WTC11 (cell line): ENCODE measurements at places on chromosomes 5 and 9. TPM values are rescaled to one million over a fixed set of nuclear protein-coding genes. Genes with fewer than 3 reads are reported as not detected.

DNA sequence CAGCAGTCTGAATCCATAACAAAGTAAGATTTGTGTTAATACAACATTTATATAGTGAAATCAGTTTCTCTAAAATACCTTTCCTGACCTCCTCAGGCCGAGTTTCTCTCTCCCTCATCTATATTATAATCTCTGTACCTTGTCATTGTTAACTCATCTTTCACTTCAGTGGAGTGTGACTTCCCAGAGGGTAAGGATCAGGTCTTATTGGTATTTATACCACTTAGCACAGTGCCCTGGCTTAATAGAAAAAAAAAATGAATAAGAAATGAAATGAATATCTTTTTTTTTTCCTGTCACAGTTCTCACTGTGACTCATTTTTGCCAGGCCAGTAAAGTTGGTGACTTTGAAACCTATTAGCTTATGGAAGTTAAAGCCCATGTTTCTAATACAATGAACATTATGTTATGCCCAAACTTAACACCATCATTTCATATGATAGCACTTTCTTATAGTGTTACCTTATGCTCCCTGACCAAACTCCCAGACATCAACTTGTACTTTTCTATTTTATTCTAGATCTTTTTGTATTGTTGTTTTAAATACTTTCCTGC is 90.1 kb downstream of the NR3C1 start:
- no peaks in the 10 kb centered on the region for H3K4me1 ChIP-seq
- H3K27ac ChIP-seq: no peak overlapping the region
- peaks cover 3% of the 10 kb centered on the region; the same call in 1 of the 2 replicates for H3K36me3 ChIP-seq

DNA sequence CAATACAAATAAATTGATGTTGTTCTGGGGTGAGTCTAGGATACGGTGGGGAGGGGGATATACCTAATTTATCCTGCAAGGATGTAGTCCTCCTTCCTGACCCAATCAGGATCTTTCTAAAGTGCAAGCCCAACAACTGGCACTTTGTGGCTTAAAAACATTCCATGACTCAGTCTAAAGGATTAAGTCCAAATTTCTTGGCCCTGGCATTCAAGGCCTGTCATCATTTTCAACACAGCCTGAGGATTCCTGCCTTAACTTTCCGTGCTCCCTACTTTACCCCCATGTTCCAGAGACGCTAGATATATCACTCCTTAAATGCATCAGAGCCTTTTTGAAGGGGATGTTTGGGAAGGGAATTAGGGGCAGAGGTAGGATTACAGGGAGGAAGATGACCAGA is 1.0 kb downstream of the FAM221B start:
- H3K4me3 ChIP-seq: no peak overlapping the region; the same call in 1 of the 2 replicates
- DNase-seq: no peak
- H3K36me3 ChIP-seq: no peaks in the 10 kb centered on the region
- peaks cover 33% of the 10 kb centered on the region for H3K4me1 ChIP-seq
- H3K27ac ChIP-seq: no peak overlapping the region

- no peaks in the 10 kb centered on the region for H3K27me3 ChIP-seq
- H3K4me1 ChIP-seq: peaks cover 42% of the 10 kb centered on the region
Observed at GRCh38 chr5:34751807-34752736, 86.9 kb upstream of the TTC23L start.

DNA sequence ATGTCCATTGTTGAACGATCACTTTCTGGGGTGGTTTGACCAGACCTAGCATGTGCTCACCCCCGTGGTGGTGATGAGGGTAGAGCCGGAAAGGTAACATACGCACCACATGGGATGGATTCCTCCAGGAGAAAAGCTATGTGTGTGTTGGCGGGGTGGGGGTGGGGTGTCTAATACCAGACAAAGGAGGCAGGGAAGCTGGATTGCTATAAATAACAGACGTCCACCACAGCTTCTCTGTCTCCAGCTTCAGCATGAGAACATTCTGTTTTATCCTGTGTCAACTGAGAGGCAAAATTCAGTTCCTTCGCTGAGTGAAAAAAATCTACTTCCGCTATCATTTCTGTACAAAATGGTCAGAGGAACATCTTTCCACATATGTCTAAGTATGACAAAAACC is 151.0 kb downstream of the PCSK1 start:
- no peak for DNase-seq
- H3K4me1 ChIP-seq: peaks cover 15% of the 10 kb centered on the region
- H3K27me3 ChIP-seq: no peaks in the 10 kb centered on the region
- H3K4me3 ChIP-seq: no peak overlapping the region
- no peaks in the 10 kb centered on the region for H3K36me3 ChIP-seq
- H3K27ac ChIP-seq: no peak overlapping the region

- no peaks in the 10 kb centered on the region for H3K27me3 ChIP-seq
- peaks cover 5% of the 10 kb centered on the region; the same call in 1 of the 2 replicates for H3K4me1 ChIP-seq
- H3K4me3 ChIP-seq: no peak overlapping the region
- H3K36me3 ChIP-seq: no peaks in the 10 kb centered on the region
- peak; percentile 20 for DNase-seq
- no peak overlapping the region for H3K27ac ChIP-seq
Observed at GRCh38 chr9:113298924-113299770, 4.0 kb downstream of the RNF183 start.

- H3K27ac ChIP-seq: no peak overlapping the region
- peaks cover 41% of the 10 kb centered on the region for H3K4me1 ChIP-seq
- H3K27me3 ChIP-seq: peaks cover 2% of the 10 kb centered on the region; the same call in 1 of the 2 replicates
- no peak overlapping the region for H3K4me3 ChIP-seq
- DNase-seq: no peak
Observed at GRCh38 chr5:119275146-119275545, 80.7 kb upstream of the TNFAIP8 start.

GRCh38 chr5:29930316-29930715 is 1263.2 kb upstream of the CDH6 start:
- peaks cover 3% of the 10 kb centered on the region; the same call in 1 of the 2 replicates for H3K36me3 ChIP-seq
- no peak overlapping the region for H3K4me3 ChIP-seq
- no peaks in the 10 kb centered on the region for H3K4me1 ChIP-seq
- H3K27ac ChIP-seq: no peak overlapping the region

DNA sequence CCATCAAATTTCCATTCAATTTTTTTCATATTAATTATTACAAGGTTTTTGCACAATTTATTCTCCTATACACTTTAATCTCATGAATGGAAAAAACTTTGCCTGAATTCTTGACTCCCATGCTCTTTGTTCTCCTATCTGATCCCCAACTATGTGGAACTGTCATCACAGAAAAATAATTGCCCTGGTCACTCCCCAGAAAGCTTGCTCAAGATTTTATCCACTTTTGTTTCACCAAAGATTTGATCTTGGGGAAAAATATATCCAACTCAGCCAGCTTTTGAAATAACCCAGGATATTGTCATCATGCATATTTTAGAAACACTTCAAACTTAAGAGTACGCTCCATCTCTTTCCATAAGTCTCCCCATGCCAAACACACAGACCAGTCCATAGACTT is 77.7 kb upstream of the PPP2R2B start:
- no peak overlapping the region for H3K27ac ChIP-seq
- no peak for DNase-seq
- no peaks in the 10 kb centered on the region for H3K36me3 ChIP-seq
- H3K4me3 ChIP-seq: no peak overlapping the region

GRCh38 chr5:90854169-90854568 is 295.6 kb downstream of the ADGRV1 start:
- no peak overlapping the region for H3K4me3 ChIP-seq
- H3K4me1 ChIP-seq: no peaks in the 10 kb centered on the region
- no peak for DNase-seq

GRCh38 chr5:172612771-172613170 is 28.3 kb upstream of the NEURL1B start:
- H3K27ac ChIP-seq: no peak overlapping the region
- no peaks in the 10 kb centered on the region for H3K36me3 ChIP-seq
- no peaks in the 10 kb centered on the region for H3K4me1 ChIP-seq
- DNase-seq: no peak
- H3K27me3 ChIP-seq: peaks cover 10% of the 10 kb centered on the region

- no peaks in the 10 kb centered on the region for H3K36me3 ChIP-seq
- no peak for DNase-seq
- H3K27me3 ChIP-seq: no peaks in the 10 kb centered on the region
- H3K4me1 ChIP-seq: peaks cover 4% of the 10 kb centered on the region; the same call in 1 of the 2 replicates
Observed at GRCh38 chr5:110817459-110817858, 78.7 kb downstream of the SLC25A46 start.

DNA sequence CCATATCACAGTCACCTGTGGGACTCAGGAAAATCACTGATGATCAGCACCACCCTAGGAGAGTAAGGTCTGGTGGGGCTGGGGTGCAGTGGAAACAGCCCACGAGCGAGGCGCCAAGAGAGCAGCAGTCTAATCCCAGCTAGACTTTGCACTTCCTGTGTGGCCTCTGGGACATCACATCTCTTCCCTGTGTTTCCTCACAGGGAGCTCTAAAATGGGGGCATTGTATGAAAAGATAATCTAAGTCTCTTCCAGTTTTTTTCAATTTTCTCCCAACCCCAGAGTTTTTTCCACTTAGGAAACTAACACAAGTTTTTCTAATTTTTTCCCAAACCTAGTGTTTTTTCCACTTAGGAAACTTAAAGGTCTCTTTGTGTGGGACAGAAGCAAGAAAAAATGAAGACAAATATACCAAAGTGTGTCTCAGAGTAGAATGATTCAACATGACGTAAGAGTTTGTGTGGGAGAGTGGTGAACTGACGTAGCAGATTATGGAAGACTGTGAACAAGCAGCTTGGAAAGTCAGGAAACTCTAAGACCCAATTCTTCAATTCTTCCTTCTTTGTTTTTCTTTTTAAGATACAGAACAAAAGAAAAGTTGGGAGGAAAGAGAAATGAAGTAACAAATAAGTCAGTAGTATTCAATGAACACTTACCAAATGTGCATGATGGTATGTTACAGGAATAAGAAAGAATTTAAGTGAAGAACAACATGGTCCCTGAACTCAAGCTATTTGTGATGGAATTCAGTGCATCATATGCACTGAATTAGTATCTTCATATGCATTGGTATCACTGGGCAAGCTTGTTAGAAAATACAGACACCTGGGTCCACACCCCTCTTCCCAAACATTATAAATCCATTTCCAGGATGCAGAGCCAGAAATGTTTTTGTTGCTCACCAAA is 51.3 kb downstream of the LHFPL2 start:
- no peak overlapping the region for H3K4me3 ChIP-seq
- DNase-seq: no peak
- no peaks in the 10 kb centered on the region for H3K27me3 ChIP-seq
- H3K27ac ChIP-seq: peak overlapping the region; percentile 64
- H3K4me1 ChIP-seq: peaks cover 68% of the 10 kb centered on the region
- no peaks in the 10 kb centered on the region for H3K36me3 ChIP-seq

GRCh38 chr9:132943651-132944293 is 644 bp downstream of the TSC1 start:
- DNase-seq: no peak
- peak overlapping the region; percentile 52 for H3K27ac ChIP-seq
- H3K4me1 ChIP-seq: peaks cover 59% of the 10 kb centered on the region
- H3K4me3 ChIP-seq: peak overlapping the region; percentile 84
- no peaks in the 10 kb centered on the region for H3K36me3 ChIP-seq
- H3K27me3 ChIP-seq: no peaks in the 10 kb centered on the region

DNA sequence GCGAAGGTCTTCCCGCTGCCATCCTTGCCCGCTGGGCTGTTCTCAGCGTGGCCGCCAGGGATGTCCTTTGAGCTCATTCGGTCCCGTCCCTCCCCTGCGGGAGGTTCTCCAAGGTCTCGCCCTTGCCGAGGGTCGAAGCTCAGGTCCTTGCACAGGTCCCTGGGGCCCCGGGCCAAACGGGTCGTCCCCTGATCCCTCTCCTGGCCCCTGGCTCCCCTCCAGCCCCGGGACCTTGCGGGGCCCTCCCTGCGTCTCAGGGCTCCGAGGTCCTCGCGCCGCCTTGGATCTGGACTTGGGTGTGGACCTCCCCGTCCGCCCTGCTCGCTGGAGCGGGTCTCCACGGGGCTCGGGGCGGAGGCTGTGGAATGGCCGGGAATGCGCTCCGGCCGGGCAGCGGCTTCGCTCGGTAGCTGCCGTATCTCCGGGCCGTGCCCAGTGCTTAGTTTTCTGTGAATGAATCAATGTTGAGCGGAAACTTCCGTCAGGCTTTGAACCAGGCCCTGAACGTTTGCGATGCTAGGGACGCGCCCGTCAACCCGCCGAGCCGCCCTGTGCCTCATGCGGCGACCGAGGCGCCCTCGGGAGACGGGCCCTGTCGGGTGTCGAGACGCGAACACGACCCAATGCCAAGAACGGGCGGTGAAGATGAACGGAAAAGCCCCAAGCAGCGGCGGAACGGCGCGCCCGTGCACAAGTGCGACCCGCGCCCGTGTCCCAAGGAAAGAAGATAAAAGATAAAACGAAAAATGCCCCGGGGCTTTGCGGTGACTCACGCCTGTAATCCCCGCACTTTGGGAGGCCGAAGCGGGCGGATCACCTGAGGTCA is 780 bp downstream of the RNU6ATAC start:
- peak; percentile 65 for DNase-seq
- H3K4me3 ChIP-seq: no peak overlapping the region
- no peak overlapping the region for H3K27ac ChIP-seq
- peaks cover 8% of the 10 kb centered on the region for H3K36me3 ChIP-seq
- H3K27me3 ChIP-seq: no peaks in the 10 kb centered on the region; the same call in 1 of the 2 replicates
- peaks cover 8% of the 10 kb centered on the region; the same call in 1 of the 2 replicates for H3K4me1 ChIP-seq

GRCh38 chr5:177440211-177440989 is 6.2 kb upstream of the PRR7 start:
- peaks cover 24% of the 10 kb centered on the region for H3K4me1 ChIP-seq
- no peak for DNase-seq
- peaks cover 15% of the 10 kb centered on the region for H3K27me3 ChIP-seq
- peaks cover 34% of the 10 kb centered on the region for H3K36me3 ChIP-seq

DNA sequence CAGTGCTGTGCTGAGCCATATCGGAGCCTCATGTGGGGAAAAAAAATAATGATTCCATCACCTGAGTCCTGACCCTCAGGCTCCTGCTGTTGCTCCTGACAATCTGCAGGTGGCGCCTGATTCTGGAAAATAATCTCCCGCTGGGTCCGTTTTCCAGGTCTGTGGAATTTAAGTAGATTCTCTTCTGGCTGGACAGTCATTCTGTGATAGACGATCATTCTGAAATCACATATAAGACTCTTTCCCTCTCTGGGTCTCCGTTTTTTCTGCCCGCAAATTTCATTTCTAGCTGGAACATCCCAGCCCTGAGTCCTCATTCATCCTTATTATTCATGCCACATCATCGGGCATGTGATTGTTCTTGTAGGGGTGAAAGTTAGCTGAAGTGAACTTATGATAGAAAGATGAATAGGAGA is 22.1 kb upstream of the STXBP1 start:
- H3K36me3 ChIP-seq: no peaks in the 10 kb centered on the region
- H3K27ac ChIP-seq: no peak overlapping the region
- no peak overlapping the region for H3K4me3 ChIP-seq
- DNase-seq: peak; percentile 74

ADCY2 gene
- total RNA-seq: 142 to 165 TPM (median 154 TPM) in 3 replicates

PDE4D gene
- 1.7 to 3.3 TPM (median 2.0 TPM) in 3 replicates for total RNA-seq

ZNG1F gene
- total RNA-seq: 5.6 to 6.0 TPM (median 5.9 TPM) in 3 replicates

DRD1 gene
- total RNA-seq: 0.07 TPM in 2 of 3 replicates, not detected in the other

DNAH5 gene
- 0.30 to 0.41 TPM (median 0.35 TPM) in 3 replicates for total RNA-seq

SH3GL2 gene
- total RNA-seq: 4.2 to 6.5 TPM (median 5.8 TPM) in 3 replicates

ANKDD1B gene
- 0.07 to 0.28 TPM (median 0.14 TPM) in 3 replicates for total RNA-seq

ABL1 gene
- 87.5 to 104 TPM (median 89.1 TPM) in 3 replicates for total RNA-seq

NOXA1 gene
- 2.9 to 5.9 TPM (median 4.8 TPM) in 3 replicates for total RNA-seq

BAAT gene
- total RNA-seq: 0.11 to 0.17 TPM (median 0.14 TPM) in 3 replicates

MPDZ gene
- 38.1 to 39.3 TPM (median 38.5 TPM) in 3 replicates for total RNA-seq

CER1 gene
- total RNA-seq: 2.4 to 4.1 TPM (median 3.7 TPM) in 3 replicates

ARSK gene
- 12.8 to 15.1 TPM (median 15.1 TPM) in 3 replicates for total RNA-seq

CDH6 gene
- 0.87 to 2.6 TPM (median 1.1 TPM) in 3 replicates for total RNA-seq
